HCT116 (cell line): ENCODE measurements at places on chromosomes 16 and 17.

DNA sequence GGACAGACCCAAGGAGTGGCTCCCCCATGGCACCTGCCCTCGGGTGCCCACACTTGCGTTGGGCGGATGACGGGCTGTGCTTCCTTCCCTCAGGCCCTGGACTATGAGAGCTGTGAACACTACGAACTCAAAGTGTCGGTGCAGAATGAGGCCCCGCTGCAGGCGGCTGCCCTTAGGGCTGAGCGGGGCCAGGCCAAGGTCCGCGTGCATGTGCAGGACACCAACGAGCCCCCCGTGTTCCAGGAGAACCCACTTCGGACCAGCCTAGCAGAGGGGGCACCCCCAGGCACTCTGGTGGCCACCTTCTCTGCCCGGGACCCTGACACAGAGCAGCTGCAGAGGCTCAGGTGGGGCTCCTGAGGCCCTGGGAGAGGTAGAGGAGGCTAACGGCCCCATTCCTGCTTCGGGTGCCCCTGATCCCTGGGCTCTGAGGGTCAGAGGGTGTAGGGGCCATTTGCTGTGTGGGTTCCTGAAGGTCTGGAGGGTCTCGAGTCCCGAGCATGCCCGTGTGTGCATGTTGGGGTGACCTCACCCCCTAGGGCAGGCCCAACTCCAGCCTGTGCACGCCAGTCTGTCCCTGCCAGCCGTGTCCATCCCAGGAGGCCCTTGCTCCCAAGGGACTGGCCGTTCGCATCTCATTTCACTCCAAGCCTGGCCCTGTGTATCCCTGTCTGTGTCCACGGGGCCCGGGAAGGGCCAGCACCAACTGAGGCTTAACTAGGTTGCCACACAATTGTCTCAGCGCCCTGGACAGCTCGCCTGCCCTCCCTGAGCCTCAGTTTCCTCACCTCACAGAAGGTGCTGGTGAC lies 10.0 kb downstream of the SLC22A31 start:
- H3K4me1 ChIP-seq: peaks cover 27% of the 10 kb centered on the region
- no peaks in the 10 kb centered on the region for H3K36me3 ChIP-seq
- no peak overlapping the region; the same call in 1 of the 2 replicates for H3K27ac ChIP-seq
- no peak overlapping the region for H3K4me3 ChIP-seq
- no peaks in the 10 kb centered on the region for H3K27me3 ChIP-seq

DNA sequence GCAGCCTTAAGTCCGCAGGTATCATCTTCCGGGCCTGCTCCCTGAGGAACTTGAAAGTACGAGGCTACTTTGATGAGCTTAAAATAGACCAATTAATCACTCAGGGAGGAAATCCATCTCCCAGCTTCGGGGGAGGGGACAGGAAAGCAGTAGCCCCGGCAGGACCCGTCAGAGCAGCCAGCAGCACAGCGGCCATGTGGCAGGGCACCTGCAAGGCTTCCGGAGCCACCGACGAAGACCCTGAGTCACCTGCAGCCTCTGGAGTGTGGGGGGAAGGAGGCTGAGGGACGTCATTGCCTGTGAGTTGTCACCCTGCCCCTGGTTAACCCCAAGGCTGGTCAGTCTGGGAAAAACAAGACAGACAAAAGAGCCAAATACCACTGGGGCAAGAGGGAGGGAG lies 4.4 kb upstream of the CYB561 start:
- H3K27ac ChIP-seq: no peak overlapping the region
- H3K4me1 ChIP-seq: peaks cover 36% of the 10 kb centered on the region
- H3K36me3 ChIP-seq: no peaks in the 10 kb centered on the region

- H3K36me3 ChIP-seq: no peaks in the 10 kb centered on the region
- no peak overlapping the region for H3K27ac ChIP-seq
- DNase-seq: no peak
- peaks cover 19% of the 10 kb centered on the region; the same call in 1 of the 2 replicates for H3K4me1 ChIP-seq
- no peaks in the 10 kb centered on the region; the same call in 1 of the 2 replicates for H3K27me3 ChIP-seq
Measured at GRCh38 chr17:77770331-77771105, 188.0 kb upstream of the TNRC6C start.

GRCh38 chr17:48378238-48378637 lies 51.8 kb downstream of the SKAP1 start:
- H3K27me3 ChIP-seq: no peaks in the 10 kb centered on the region
- no peak for DNase-seq
- H3K36me3 ChIP-seq: no peaks in the 10 kb centered on the region
- no peak overlapping the region for H3K27ac ChIP-seq
- no peaks in the 10 kb centered on the region for H3K4me1 ChIP-seq

GRCh38 chr16:51818342-51818944 lies 667.4 kb upstream of the SALL1 start:
- no peak overlapping the region for H3K4me3 ChIP-seq
- no peaks in the 10 kb centered on the region for H3K4me1 ChIP-seq
- no peak for DNase-seq
- H3K36me3 ChIP-seq: no peaks in the 10 kb centered on the region
- H3K27me3 ChIP-seq: no peaks in the 10 kb centered on the region
- H3K27ac ChIP-seq: no peak overlapping the region

GRCh38 chr16:88763502-88764053 lies 21.4 kb downstream of the PIEZO1 start:
- DNase-seq: no peak
- 0 out of 2 replicates have a peak, but pooled peaks cover 2% of the 10 kb centered on the region for H3K36me3 ChIP-seq
- peaks cover 15% of the 10 kb centered on the region for H3K4me1 ChIP-seq
- no peak overlapping the region; the same call in 1 of the 2 replicates for H3K27ac ChIP-seq

- H3K27me3 ChIP-seq: peaks cover 43% of the 10 kb centered on the region
- DNase-seq: no peak
- H3K36me3 ChIP-seq: no peaks in the 10 kb centered on the region
- H3K27ac ChIP-seq: no peak overlapping the region
- H3K4me3 ChIP-seq: no peak overlapping the region
- H3K4me1 ChIP-seq: no peaks in the 10 kb centered on the region
Measured at GRCh38 chr16:89031715-89032659, 55.0 kb upstream of the CBFA2T3 start.

DNA sequence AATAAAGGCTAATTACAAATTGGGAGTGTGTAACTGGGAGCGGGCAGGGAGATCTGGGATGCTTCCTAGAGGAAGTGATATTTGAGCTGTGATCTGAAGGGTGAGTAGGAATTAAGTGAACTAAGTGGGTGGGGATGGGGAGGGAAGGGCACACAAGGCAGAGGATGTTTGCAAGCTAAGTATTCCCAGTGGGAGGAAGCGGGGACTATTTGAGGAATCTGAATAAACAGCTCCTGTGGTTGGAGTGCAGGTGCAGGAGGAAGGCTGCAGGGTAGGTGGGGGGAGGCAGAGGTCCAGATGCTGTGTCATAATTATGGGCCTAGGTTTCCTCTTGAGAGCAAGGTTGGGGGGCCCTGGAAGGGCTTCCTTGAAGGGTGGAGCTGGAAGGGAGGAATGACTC lies 102.1 kb upstream of the HS3ST2 start:
- H3K4me1 ChIP-seq: no peaks in the 10 kb centered on the region
- no peak overlapping the region for H3K4me3 ChIP-seq
- H3K27me3 ChIP-seq: peaks cover 20% of the 10 kb centered on the region; the same call in 1 of the 2 replicates
- no peaks in the 10 kb centered on the region for H3K36me3 ChIP-seq
- no peak overlapping the region for H3K27ac ChIP-seq

DNA sequence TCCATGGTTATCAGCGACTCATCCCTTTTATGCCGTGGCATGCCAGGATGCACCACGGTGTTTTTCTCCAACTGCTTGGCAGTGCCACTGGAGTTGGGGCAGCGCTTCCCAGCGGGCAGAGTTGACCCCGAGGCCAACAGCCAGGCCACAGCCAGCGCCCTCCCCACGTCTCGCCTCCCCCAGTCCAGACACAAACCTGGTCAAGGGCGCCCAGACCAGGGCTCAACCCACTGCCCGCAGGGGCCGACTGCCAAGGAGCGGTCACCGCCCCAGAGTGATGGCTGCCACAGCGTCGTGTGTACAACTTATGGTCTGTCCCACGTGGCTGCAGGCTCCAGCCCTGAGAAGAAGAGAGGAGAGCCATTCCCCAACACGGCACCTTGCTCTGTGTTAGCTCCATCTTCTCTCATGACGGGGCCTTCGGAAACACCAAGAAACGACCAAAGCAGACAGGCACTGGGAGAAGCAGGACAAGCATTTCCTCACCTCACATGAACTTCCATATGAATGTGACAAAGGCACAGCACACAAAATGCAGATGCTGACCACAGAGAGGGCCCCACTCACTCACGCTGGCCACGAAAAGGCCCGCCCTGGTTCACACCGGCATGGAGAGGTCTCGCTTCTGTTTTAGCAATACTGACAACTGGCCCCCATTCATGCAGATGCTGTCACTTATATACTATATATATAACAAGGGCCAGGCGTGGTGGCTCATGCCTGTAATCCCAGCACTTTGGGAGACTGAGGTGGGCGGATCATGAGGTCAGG lies 27.0 kb downstream of the AXIN1 start:
- no peaks in the 10 kb centered on the region for H3K36me3 ChIP-seq
- H3K4me1 ChIP-seq: peaks cover 18% of the 10 kb centered on the region
- no peak overlapping the region for H3K4me3 ChIP-seq
- H3K27ac ChIP-seq: no peak overlapping the region

DNA sequence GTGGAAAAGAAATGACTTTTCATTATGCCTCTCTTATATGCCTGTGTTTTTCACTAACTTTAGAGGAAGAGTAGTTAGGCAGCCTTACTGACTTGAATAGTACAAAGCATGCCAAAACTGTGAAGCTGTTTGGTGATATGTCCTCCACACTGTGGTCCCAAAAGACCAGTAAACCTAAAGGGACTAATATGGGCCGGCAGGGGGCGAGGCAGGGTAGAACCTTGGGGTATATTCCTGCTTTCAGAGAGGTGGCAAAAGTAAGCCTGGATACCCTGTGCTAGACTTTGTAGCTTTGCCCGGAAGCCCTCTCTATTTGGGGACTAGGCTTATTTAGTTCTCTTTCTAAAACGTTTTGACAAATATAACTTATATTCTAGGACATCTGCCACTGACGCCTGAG lies 36.5 kb upstream of the VWA3A start:
- H3K36me3 ChIP-seq: no peaks in the 10 kb centered on the region
- DNase-seq: no peak
- no peak overlapping the region for H3K4me3 ChIP-seq
- no peak overlapping the region for H3K27ac ChIP-seq
- H3K4me1 ChIP-seq: peaks cover 26% of the 10 kb centered on the region

GRCh38 chr17:1690544-1691221 lies 6.0 kb upstream of the PRPF8 start:
- H3K27ac ChIP-seq: no peak overlapping the region
- no peaks in the 10 kb centered on the region for H3K27me3 ChIP-seq
- no peak for DNase-seq
- no peaks in the 10 kb centered on the region for H3K36me3 ChIP-seq
- peaks cover 11% of the 10 kb centered on the region for H3K4me1 ChIP-seq
- H3K4me3 ChIP-seq: no peak overlapping the region

DNA sequence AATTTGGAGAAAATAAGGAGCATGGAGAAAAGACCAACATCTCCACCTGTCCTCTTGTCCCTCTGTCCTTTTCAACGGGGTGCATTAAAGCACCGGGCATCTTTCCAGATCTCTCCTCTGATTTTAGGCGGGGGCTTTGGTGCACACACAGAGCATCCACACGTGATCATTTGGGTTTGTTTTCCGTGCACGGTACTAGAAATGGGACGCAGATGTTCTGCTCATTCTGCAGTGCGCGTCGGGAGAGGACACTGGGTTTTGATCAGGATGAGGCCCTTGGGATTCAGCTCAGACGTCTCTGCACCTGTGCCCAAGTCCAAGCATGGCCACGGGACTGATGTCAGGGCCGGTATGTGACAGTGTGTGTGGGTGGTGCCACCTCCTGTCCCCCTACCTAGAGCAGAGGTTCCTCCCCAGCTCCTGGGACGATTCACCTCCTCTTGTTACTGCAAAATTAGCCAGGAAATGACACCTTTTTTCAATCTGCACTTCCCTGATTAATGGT lies 31.9 kb downstream of the PDIA2 start:
- H3K36me3 ChIP-seq: no peaks in the 10 kb centered on the region
- no peak overlapping the region for H3K4me3 ChIP-seq
- no peaks in the 10 kb centered on the region for H3K4me1 ChIP-seq
- DNase-seq: no peak
- H3K27me3 ChIP-seq: no peaks in the 10 kb centered on the region

DNA sequence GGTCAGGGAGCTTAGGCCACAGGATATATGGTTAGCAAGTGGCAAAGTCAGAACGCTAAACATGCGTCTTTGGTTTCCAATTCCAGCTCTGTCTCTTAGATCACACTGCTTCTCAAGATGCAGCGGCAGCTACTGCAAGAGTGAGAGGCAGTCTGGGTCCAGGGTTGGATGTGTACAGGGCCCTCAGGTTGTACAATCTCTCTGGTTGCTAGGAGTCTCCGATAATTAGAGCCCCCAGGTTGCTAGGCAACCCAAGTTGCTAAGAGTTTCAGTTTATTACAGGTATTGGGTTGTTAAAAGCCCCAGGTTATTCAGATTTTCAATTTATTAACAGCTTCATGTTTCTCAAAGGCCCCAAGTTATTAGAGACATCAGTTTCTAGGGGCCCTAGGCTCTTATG lies 15.5 kb upstream of the SPACA3 start:
- no peaks in the 10 kb centered on the region for H3K4me1 ChIP-seq
- H3K27ac ChIP-seq: no peak overlapping the region

GRCh38 chr17:82435103-82435502 lies 15.4 kb downstream of the CYBC1 start:
- H3K27me3 ChIP-seq: no peaks in the 10 kb centered on the region
- no peak overlapping the region for H3K27ac ChIP-seq
- 0 out of 2 replicates have a peak, but pooled peaks cover 2% of the 10 kb centered on the region for H3K36me3 ChIP-seq
- no peaks in the 10 kb centered on the region for H3K4me1 ChIP-seq
- DNase-seq: no peak

DNA sequence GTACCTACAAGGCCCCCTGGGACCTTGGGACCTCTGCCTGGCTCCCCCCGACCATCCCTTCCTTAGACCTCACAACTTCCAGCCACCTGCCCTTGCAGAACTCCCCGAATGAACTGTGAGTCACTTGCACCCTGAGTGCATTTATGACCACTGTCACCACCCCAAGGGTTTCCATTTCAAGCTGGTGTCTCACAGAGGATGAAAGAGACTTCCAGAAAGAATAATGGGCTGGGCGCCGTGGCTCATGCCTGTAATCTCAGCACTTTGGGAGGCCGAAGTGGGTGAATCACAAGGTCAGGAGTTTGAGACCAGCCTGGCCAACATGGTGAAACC lies 124.5 kb upstream of the CIBAR2 start:
- no peak overlapping the region for H3K4me3 ChIP-seq
- H3K36me3 ChIP-seq: no peaks in the 10 kb centered on the region
- peak overlapping the region; percentile 59 for H3K27ac ChIP-seq
- H3K4me1 ChIP-seq: peaks cover 77% of the 10 kb centered on the region

DNA sequence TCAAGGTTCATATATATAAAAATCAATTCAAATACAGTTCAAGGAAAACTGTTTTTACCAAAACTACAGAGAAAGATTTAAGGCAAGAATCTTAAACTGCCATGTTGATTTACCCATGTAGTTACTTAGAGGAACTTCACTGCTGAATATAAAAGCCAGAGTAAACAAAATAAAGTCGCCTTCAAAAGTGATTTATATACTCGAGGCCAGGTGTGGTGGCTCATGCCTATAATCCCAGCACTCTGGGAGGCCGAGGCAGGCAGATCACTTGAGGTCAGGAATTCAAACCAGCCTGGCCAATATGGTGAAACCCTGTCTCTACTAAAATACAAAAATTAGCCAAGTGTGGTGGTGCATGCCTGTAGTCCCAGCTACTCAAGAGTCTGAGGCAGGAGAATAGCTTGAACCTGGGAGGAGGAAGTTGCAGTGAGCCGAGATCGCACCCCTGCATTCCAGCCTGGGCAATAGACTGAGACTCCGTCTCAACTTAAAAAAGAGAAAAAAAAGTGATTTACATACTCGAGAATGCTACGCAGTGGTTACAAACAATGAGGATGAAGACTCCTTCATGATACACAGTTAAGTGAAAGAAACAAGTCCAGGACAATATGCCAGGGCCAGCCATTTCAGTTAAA lies 54.1 kb upstream of the CNEP1R1 start:
- no peak overlapping the region for H3K27ac ChIP-seq
- H3K27me3 ChIP-seq: no peaks in the 10 kb centered on the region
- H3K4me1 ChIP-seq: no peaks in the 10 kb centered on the region
- H3K36me3 ChIP-seq: no peaks in the 10 kb centered on the region
